Left cardiac atrium (tissue), 4 donors: ENCODE measurements at places on chromosomes 6 and 20. TPM values are rescaled to one million over a fixed set of nuclear protein-coding genes. Genes with fewer than 3 reads are reported as not detected.

The HRH3 gene
- total RNA-seq = not detected

The C6orf15 gene
- not detected for total RNA-seq

The SYNJ2 gene
- total RNA-seq = 23.4 TPM

The GGTLC1 gene
- total RNA-seq = not detected

The ENPP1 gene
- total RNA-seq = 3.9 TPM

The EYS gene
- not detected for total RNA-seq
